ENCODE measurements at places on chromosomes 7 and 10.

- DNase-seq, result no peak
Observed at GRCh38 chr7:75591467-75592255, 99.5 kb downstream of the SPDYE5 start.

GRCh38 chr7:16747102-16747501, 6.5 kb upstream of the TSPAN13 start:
- DNase-seq, result no peak

- no peak for DNase-seq
Observed at GRCh38 chr7:12237007-12237406, 25.9 kb downstream of the TMEM106B start.

GRCh38 chr7:49845626-49846025, 72.2 kb downstream of the VWC2 start:
- no peak for DNase-seq

DNA sequence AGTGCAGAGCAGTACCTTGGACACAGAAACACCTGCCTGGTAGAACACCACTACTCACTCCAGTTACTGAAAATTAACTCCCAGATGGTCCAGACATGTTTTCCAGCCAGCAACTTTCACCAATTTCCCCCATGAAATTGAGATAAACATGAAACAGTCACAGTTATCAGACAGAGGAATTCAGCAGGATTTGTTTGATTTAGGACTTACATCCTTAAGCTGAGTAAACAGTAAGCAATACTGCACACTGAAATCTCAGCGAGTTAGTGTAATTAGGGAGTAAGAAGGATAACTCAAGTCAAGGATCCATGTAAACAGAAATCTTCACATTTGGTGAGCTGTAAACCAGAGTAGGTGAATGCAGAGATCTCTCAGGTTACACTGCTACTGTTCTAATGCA, 353.5 kb downstream of the ELMO1 start:
- DNase-seq, result no peak

- DNase-seq, result no peak
Observed at GRCh38 chr7:10577866-10578374, 395.8 kb upstream of the PHF14 start.

- no peak for DNase-seq
Observed at GRCh38 chr10:93476756-93477155, 5.4 kb downstream of the MYOF start.

DNA sequence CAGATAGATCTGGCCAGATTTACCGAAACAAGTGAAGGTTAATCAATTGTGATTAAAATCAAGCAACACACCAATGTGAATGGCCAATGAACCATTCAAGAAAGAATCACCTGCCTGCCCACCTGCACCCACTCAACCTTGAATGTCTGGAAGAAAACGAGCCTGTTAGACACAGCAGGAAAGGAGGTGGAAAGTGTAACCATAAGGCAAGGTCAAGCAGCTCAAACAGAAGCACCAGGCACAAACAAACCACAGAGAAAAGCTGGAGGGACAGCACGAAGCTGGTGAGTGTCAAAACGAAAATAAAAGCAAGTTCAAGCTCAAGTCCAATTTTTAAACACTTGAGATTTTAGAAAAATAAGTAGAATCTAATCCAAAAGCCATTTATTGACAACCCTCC, 64.9 kb downstream of the STEAP1B start:
- DNase-seq, result no peak

GRCh38 chr7:132417103-132417906, 159.0 kb downstream of the PLXNA4 start:
- DNase-seq, result no peak

DNA sequence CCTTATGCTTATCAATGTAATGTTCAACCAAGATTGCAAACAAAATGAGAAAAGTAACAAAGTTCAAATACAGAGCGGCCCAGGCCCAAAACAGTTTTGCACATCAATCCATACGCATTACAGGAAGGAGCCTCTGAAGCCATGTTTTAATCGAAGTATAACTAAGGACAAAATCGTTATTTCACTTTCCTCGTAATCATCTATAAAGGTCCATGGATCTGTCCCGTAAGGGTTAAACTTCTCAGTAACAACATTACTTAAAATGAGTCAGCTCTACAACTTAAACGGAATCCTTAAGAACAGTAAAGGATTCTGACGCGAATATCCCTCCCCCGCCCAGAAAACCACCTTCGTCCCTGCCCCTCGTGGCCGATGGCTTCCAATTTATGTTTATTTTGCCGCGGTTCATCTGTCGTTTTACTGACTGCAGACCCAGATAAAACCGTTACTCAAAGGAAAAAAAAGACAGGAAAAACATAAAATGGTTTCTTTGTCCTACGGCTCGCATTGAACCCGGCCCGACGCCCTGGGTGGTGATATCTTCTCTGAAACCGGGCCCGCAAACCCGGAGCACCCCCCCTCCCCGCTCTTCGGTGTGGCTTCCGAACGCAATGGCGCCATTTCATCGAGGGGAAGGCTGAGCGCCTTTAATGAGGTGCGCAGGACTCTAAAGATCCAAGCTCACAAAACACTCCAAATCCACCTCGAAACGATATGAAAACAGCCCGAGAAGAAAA, 1.1 kb downstream of the HNRNPA2B1 start:
- peak; percentile 30 for DNase-seq

- DNase-seq, result no peak
Observed at GRCh38 chr7:37285706-37286453, 162.8 kb downstream of the ELMO1 start.

DNA sequence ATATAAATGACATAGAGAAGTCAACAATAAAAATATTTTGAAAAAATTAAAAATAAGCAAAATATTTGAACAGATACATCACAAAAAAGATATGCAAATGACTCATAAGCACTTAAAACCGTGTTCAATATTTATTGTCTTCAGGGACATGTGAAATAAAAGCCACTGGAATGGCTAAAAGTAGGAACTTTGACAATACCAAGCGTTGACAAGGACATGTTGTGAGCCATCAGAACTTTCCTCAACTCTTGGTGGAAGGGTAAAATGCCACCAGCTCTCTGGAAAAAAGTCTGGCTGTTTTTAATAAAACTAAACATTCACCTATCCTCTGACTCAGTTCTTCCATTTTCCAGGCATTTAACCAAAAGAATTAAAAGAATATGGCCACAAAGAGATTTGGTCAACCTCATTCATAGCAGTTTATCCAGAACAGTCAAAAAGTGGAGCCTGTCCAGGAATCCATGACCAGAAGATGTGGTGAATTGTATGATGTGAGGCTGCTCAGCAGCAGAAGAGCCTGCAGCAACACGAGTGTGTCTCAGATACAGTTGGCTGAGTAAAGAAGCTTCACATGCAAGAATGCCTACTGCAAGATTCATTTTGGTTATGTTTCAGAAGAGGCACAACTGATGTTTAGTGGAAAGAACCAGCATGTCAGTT, 7.1 kb upstream of the KLF6 start:
- no peak for DNase-seq

GRCh38 chr7:47482013-47482875, 99.7 kb downstream of the TNS3 start:
- DNase-seq, result no peak

DNA sequence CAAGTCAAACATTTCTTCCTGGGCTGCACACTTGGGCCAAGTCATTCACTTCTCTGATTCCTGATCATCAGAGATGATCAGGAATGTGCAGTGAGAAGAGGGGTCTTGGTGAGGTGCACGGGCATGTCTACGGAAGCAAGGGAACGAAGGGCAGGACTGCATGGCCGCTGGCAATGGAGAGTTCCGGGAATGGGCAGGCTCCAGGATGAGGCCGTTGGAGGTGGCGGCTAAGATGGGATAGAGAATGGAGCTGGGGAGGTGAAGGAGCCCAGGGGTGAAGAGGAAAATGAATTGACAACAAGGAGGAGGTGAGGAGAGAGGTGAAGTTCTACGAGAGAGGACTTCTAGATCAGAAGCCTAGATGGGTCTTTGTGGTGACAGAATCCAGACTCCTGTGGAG, 260.0 kb downstream of the GRID1 start:
- DNase-seq, result no peak

GRCh38 chr7:148398844-148399365, 191.7 kb upstream of the C7orf33 start:
- no peak for DNase-seq

GRCh38 chr7:13822678-13823077, 166.8 kb downstream of the ETV1 start:
- DNase-seq, result no peak

- DNase-seq, result no peak
Observed at GRCh38 chr10:122402548-122403131, 28.1 kb downstream of the PLEKHA1 start.

DNA sequence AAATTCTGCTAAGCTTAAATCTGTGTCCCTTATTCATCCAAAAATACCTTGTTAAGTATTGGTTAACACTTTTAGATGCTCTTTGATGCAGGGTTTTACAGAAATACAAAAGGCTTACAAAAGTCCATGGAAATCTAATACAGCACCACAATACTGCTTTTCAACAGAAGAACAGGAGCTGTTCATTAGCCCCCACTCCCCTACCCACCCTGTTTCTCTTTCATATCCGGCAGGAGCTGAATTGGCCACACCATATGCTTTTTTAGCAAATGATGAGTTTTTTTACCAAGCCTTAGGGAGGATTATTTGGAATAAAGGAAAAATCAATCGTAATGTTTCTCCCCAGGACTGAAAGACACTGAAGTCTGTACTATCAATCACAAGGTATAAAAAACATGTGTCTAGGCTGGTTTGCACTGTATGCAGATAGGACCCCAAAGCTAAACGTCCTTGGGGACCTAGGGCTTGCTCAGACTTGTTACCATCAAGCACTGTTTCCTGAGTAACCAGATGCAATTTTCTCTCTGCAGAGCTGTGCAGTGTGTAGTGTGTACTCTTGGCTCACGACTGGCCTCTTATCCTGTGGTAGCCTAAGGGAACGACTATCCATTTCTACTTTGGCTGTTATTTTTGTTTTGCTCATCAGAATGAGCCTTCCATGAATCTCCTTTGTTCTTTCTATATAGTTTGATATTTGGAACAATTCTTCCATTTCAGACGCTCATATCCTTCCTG, 143.3 kb upstream of the LRGUK start:
- no peak for DNase-seq

DNA sequence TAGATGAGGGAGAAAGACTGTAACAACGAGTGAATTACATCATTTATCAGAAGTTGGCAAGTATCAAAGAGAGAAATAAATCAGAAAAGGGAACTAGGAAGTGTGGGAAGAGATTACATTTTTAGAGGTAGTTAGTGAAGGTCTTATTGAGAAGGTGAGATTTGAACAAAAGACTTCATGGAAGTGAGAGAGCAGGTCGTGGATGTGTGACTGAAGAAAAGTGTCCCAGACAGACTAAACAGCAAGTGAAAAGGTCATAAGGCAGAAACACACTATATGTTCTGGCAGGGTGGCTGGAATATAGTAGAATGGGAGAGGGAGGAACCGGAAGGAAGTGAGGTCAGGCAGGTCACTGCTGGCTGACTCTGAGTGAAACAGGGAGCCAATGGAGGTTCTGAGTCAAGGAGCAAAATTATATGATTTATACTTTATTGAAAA, 35.7 kb upstream of the RHOBTB1 start:
- no peak for DNase-seq

DNA sequence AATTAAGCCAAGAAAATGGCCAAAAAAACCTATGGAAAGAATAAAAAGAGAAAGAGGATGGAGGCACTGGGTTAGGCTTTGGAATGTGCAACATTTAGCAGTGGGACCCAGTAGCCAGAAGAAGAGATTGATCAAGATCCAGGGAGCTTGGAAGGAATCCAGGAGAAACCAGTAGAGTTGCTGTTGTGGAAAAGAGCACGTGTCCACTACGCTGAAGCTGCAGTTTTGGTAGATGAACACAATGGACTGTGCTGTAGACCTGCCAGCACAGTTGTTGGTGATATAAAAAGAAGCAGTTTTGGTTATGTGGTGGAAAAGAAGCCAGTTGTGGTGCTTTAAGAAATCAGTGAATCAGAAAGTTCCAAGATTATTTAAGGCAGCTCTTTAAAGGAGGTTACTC, 802.2 kb upstream of the POM121L12 start:
- no peak for DNase-seq

- no peak for DNase-seq
Observed at GRCh38 chr7:151010307-151011096, 13.8 kb downstream of the ATG9B start.

DNA sequence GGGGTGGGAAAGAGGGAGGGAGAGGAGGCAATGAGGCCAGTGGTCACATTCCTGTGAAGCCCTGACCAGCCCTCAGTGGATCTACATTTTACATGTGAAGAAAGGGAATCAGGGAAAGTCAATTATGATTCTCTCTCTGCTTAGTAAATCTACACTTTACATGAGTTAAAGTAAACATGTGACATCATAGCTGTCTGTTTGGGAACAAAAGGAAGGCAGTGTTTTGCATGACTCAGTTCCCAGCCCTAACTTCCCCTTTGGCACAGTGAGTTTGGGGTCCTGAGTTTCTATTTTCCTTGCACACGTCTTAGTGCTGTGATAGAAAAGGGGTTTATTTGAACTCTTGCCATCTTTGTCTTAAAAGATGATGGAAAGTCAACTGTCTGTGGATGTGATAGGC, 615.1 kb downstream of the SDK1 start:
- no peak for DNase-seq

DNA sequence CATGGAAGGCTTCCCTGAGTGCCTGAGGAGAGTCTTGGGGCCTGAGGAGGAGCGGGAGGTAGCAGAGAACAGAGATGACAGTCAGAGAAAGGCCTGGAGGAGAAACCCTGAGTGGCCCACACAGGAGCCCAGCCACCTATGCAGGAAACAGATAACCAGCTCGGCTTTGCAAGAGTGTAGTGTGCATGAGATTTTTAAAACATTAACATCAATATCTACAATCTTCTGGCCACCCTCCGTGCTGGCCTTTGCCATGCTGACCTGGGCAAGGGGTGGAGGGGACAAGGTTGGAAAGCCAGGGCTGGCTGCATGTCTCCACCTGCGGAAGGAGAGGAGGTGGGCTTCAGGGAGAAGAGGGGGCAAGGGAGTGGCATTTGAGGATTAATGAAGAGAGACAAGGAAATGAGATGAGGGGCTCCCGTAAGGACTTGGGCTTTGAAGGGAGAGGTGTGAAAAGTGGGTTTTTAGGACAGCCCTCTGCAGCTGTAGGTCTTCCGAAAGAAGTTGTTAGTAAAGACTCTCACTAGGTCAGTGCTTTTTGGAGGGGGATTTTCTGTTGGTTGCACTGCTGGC, 59.3 kb upstream of the SDK1 start:
- no peak for DNase-seq

- no peak for DNase-seq
Observed at GRCh38 chr10:120282421-120282820, 174.6 kb upstream of the PLPP4 start.

GRCh38 chr7:88115258-88115796, 104.5 kb downstream of the SRI start:
- no peak for DNase-seq

DNA sequence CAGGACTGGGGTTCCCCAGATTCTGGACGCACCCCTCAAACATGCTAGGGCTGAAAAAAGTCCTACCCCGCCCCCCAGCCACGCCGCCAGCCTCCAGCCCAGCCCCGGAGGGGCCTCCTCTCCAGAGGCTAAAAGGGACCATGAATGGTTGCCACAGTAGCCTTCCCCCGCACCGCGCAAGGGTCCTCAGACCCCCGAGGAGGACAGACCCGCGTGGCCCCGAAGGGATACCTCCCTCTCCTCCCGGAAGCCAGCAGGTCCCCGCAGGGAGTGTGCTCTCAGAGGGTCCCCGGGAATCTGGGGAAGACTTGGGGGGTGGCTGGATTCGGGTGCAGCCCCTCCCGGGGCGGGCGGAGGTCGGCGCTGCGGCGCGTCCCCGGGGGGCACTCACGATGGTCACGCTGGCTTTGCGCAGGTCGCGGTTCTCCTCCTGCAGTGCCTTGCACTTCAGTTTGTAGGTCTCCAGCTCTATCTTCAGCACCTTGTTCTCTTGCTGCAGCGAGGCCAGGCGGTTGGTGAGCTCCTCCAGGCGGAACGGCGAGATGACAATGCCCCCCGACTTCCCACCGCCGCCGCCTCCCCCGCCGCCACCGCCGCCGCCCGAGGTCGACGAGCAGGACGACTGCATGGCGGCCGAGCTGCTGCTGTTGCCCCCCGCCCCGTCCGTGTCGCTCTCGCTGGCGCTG, 482 bp downstream of the CCDC6 start:
- no peak for DNase-seq

All from activated CD4-positive, alpha-beta T cell treated with anti-CD3 and anti-CD28 coated beads, Interleukin-2, amount 50 U/mL, for 24 hours (primary cell).